ENCODE measurements at places on chromosomes 16 and 17.

- no peak for DNase-seq
Measured at GRCh38 chr16:87562201-87562600, 40.1 kb upstream of the JPH3 start.

- no peak for DNase-seq
Measured at GRCh38 chr16:8120001-8120400, 470.3 kb downstream of the TMEM114 start.

GRCh38 chr17:16818340-16818739 lies 128.3 kb downstream of the CCDC144A start:
- no peak for DNase-seq

GRCh38 chr16:17173281-17173680 lies 297.5 kb downstream of the XYLT1 start:
- DNase-seq = no peak

- DNase-seq = no peak
Measured at GRCh38 chr17:77688369-77688768, 270.1 kb upstream of the TNRC6C start.

DNA sequence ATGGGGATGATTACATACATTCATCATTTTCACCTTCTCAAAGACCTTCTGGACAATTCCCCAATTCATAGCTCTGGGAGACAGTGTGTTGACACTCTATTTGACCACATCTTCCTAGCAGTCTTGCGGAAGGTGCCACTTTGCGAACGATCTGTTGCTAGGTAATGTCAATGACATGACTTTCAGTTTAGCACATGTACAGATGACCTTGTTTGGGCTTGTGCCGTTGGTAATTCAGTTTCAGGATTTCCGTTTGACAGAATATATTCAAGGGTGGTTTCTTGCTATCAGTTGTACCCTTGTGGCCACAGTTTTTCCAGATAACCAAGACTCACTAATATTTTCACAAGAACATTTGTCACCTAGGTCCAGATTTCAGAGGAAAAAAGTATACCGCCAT lies 478.2 kb downstream of the WWOX start:
- DNase-seq = no peak

GRCh38 chr16:2178321-2179106 lies 17.9 kb downstream of the CASKIN1 start:
- DNase-seq = no peak

- DNase-seq = peak; percentile 0
Measured at GRCh38 chr17:40582328-40582901, 17.1 kb upstream of the CCR7 start.

DNA sequence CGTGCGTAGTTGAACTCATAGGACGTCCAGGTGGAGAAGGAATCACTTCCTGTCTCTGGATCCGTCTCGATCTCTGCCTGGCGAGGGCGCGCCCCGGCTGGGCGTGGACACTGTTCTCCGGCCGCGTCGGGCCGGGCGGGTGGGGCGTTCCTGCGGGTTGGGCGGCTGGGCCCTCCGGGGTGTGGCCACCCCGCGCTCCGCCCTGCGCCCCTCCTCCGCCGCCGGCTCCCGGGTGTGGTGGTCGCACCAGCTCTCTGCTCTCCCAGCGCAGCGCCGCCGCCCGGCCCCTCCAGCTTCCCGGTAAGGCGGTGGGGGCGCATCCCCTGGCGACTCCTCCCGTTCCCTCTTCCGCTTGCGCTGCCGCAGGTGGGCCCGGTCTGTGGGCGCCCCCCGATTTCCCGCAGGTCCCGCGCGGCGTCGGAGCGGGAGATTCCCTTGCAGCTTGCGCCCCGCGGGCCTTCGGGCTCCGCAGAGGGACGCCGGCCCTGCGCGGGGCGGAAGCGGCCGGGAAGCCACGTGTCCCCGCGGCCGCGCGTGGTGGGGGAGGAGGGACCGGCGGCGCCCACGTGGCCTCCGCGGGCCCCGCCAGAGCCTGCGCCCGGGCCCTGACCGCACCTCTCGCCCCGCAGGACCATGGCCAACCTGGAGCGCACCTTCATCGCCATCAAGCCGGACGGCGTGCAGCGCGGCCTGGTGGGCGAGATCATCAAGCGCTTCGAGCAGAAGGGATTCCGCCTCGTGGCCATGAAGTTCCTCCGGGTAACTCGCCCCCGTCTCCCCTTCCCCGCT lies at the start of gene NME2:
TSS of gene NME2 (plus strand) at position 214 of the 789 bp plus-strand sequence. CDS start at position 634, 420 bp downstream.
- peak; percentile 97 for DNase-seq

DNA sequence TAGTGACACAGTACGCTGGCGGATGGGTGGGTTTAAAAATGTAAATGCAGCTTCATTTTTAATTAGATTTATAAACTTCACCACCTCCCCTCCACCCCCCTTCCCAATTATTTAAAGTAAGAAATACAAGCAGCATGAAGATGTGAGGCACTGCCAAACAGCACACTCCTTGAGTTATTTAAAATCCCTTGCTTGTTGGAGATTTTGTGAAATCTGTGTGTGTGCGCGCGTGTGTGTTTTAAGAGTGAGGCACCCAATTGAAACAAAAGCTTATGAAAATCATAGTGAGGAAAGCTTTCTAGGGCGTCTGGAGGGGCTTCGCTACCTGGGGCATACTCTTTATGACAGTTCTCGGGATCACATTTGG lies 219.6 kb upstream of the IRX3 start:
- DNase-seq = no peak

- DNase-seq = no peak
Measured at GRCh38 chr16:947255-947921, 23.4 kb downstream of the LMF1 start.

DNA sequence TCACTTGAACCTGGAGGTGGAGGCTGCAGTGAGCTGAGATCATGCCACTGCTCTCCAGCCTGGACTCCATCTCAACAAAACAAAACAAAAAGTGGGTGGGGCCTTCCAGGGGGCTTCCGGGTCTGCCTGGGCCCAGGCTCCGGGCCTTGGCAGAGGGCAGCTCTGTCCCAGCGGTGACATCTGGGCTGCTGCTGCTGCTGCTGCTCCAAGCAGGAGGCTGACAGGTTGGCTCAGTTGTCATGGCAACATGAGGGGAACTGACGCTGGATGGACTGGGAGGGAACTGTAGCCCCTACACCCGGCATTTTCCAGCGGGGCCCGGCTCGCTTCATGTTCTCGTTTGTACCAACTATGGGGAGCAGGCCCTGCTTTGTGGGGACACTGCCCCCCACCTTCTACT lies 4.0 kb downstream of the BAIAP3 start:
- no peak for DNase-seq

All from AG08396 (cell line).